Colonic mucosa (tissue), 4 donors: ENCODE measurements at places on chromosomes 3 and 15.

DNA sequence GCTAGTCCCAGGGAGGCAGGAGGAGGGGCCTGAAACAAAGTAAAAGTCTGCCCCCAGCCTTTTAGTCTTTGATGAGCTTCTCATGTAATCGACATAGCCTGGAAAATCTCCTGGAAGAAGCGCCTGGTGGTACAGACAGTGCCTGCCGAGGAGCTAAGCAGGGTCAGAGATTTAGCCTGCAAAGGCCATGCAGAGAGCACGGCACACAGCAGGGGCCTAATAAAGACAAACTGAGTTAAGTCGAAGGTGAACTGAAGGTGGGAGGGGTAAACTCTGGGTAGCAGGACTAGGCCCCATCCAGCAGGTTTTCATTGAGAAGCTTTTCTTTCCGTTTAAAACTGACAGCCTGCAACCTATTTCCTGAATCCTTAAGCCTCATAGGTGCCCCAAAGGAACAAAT, 115.5 kb upstream of the ABHD17C start:
- H3K4me1 ChIP-seq: no peaks in the 10 kb centered on the region
- no peaks in the 10 kb centered on the region for H3K27me3 ChIP-seq
- H3K4me3 ChIP-seq: no peak overlapping the region
- DNase-seq: no peak
- no peaks in the 10 kb centered on the region for H3K36me3 ChIP-seq
- no peak overlapping the region for H3K27ac ChIP-seq

DNA sequence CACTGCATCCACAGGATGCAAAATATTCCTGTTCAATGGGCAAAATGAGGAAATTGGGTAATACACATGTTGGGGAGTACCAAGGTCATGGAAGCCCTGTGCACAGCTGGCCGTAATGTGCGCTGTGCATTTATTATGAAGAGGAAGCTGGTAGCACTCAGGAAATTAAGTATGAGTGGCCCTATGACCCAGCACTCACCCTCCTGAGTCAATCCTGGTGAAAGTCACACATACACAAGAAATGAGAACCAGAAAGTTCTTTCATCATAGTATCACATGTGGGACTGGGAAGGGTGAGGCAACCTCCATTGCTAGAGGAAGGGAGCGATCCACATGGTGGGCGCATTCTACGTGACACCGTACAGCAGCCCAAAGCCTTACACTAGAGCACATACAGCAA, 11.4 kb upstream of the PRR20G start:
- H3K27me3 ChIP-seq: no peaks in the 10 kb centered on the region
- no peak overlapping the region for H3K4me3 ChIP-seq
- H3K4me1 ChIP-seq: no peaks in the 10 kb centered on the region
- no peaks in the 10 kb centered on the region for H3K36me3 ChIP-seq
- no peak overlapping the region for H3K27ac ChIP-seq

- DNase-seq: peak; percentile 59
- no peaks in the 10 kb centered on the region for H3K36me3 ChIP-seq
- no peaks in the 10 kb centered on the region for H3K27me3 ChIP-seq
- H3K27ac ChIP-seq: peak overlapping the region; percentile 2
- H3K4me3 ChIP-seq: no peak overlapping the region
Measured at GRCh38 chr3:177284383-177284881, 87.2 kb upstream of the TBL1XR1 start.

DNA sequence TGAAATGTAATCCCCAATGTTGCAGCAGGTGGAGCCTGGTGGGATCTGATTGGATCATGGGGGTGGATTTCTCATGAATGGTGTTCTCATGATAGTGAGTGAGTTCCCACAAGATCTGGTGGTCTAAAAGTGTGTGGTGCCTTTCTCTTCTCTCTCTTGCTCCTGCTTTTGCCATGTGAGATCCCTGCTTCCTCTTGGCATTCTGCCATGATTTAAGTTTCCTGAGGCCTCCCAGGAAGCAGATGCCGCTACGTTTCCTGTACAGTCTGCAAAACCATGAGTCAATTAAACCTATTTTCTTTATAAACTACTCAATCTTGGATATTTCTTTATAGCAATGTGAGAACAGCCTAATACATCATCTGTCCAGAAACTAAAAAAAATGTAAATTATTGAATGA, 298.3 kb downstream of the MEX3B start:
- H3K4me3 ChIP-seq: no peak overlapping the region
- H3K27ac ChIP-seq: no peak overlapping the region
- no peaks in the 10 kb centered on the region for H3K27me3 ChIP-seq

DNA sequence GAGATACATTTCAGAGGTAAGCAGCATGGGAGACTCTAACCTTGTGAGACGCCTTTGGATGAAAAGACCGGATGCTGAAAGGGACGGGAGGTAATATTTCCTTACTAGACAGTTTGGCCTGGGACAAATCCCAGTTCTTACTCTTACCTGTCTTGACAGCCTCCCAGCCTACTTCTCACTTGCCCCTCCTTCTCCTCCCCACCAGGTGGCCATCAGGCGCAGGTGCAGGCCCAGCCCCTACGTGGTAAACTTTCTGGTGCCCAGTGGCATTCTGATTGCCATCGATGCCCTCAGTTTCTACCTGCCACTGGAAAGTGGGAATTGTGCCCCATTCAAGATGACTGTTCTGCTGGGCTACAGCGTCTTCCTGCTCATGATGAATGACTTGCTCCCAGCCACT, 6.3 kb downstream of the HTR3D start:
- no peaks in the 10 kb centered on the region for H3K4me1 ChIP-seq
- no peak overlapping the region for H3K27ac ChIP-seq
- no peaks in the 10 kb centered on the region for H3K27me3 ChIP-seq
- no peaks in the 10 kb centered on the region for H3K36me3 ChIP-seq

GRCh38 chr15:74792227-74793016, 10.5 kb downstream of the CSK start:
- H3K4me3 ChIP-seq: no peak overlapping the region
- DNase-seq: peak; percentile 23
- peaks cover 45% of the 10 kb centered on the region for H3K4me1 ChIP-seq
- no peaks in the 10 kb centered on the region for H3K27me3 ChIP-seq
